CD4-positive, alpha-beta T cell treated with Interleukin-6 at 100 ng/mL for 8 hours (primary cell): ENCODE measurements at places on chromosomes 12 and 14.

DNA sequence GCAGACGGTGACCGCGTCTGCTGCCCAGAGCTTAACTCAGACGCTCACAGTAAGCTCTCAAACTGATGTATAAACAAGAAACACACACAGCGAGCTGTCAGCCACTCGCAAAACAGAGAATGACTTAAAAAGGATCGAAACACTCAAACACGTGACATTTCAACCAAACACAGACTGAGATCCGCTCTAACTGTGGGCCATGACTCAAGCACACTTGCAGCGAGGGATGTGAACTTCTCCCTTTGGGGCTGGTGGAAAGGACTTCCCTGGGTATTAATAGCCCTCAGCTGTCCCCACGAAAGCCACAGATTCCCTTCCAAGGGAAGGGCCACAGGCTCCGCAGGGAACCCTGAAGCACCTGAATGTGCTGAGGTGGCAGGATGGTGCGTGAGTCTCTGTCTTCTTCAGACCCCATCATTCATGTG lies 29.1 kb downstream of the CCDC88C start:
- DNase-seq: peak; percentile 61

GRCh38 chr14:103347091-103347815 lies 13.2 kb downstream of the EIF5 start:
- no peak for DNase-seq

DNA sequence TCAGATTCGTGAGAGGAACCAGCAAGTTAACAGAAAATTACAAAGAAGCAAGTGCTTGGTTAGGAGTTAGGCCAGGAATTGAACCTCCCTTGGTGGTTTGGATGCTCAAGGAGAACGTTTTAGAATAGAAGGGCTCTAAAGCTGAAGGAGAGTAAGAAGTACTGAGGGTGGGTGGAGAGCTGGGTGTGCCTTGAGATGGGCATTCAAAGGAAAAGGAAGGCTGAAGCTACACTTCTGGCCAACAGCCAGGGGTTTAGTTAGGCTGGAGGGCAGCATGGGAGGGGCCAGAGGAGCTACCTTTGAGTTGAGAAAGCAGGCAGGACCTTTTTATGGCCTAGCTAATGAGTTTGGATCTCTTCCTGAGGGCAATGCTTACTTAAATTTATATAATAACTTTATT lies 421.2 kb downstream of the CCDC91 start:
- no peak for DNase-seq

GRCh38 chr12:57241402-57242310 lies 9.3 kb downstream of the STAC3 start:
- DNase-seq: no peak

DNA sequence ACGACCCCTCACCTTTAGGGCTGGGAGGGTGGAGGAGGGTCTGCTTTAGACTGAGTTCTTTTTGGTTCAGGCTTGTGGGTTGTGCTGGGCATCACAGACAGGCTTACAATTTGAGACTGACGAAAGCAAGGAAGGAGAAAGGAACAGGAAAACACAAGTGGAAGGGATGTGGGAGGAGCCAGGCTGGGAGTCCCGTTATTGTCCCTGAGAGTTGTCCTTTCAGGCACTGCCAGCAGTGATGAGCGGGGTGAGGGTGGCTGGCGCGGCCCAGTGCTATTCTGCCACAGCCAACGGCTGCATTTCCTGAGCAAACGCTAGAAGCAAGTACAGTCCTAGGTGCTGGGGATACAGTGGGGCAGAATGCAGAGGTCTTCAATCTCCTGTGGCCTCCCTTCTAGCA lies 29.2 kb upstream of the TSPAN9 start:
- DNase-seq: no peak

DNA sequence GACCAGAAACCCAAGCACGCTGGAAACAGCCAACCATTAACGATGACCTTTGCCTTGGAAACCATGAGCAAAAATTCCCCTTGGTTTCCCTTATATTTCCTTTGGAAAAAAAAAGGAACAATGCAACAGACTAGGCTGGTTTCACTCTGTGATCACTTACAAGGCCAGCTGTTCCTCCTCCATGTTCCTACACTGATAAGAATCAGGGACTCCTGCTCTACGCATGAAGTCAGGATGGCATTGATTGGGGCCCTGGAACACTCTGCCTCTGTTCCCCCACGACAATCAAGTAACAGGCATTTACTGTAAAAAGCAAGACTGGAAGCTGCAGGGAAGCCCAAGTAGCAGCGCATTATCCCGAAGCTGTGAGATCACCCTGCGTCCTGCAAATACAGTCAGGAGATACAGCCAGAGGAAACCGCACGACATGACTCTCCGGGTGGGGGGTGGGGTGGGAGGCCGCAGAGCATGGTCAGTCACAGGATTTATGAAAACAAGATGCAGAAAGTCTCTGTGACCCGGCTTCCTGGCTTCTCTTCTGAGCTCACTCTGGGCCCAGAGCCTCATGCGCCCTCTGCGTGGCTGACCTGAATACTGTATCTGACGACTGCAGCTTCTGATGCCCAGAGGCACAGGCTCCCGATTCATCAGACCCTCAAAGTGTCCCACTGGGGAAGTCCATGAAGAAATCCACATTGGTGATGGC lies 31.1 kb downstream of the SSH1 start:
- no peak for DNase-seq

DNA sequence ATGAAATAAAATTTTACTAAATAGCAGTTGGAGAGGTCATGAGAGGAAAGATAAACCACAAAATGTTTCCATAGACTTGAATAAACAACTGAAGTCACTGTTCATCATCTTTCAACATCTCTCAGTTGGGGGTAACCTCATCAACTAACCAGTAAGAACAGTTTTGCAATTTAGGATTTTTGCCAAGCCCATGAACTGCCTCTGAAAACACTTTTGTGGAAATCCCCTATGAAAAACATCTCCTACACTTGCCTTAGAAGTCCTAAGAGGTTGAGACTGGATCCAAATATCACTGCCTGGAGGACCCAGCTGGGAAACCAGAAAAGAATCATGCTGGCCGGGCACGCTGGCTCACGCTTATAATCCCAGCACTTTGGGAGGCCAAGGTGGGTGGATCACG lies 273.1 kb downstream of the C12orf50 start:
- no peak for DNase-seq

DNA sequence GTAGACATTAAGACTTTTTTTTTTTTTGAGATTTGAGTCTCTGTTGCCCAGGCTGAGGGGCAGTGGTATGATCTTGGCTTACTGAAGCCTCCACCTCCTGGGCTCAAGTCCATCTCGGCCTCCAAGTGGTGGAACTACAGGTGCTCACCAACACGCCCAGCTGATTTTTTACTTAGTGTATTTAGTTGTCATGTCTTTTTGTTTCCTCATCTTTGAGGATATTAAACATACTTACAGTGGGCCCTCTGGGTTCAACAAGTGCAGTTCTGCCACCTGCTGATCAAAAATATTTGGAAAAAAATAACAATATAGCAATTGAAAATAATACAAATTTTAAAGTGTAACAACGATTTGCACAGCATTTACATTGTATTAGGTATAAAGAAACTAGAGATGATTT lies 4.4 kb upstream of the B4GALNT1 start:
- DNase-seq: no peak

DNA sequence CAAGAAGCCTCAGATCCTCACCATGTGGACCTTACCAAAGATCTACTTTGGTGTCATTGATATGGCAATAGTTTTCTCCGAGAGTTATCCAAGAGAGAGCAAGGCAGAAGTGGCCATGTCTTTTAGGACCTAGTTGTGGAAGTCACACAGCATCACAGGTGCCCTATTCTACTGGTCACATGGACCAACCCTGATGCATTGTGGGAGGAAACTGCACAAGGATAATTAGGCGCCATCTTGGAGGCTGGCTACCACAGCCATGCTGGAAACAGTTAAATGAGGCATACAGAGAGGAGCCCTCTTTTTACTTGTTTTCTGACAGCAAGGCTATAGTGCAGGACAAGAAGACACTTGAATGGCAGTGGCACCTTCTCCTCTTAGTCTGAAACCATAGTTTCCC lies 49.8 kb downstream of the GNS start:
- DNase-seq: no peak

DNA sequence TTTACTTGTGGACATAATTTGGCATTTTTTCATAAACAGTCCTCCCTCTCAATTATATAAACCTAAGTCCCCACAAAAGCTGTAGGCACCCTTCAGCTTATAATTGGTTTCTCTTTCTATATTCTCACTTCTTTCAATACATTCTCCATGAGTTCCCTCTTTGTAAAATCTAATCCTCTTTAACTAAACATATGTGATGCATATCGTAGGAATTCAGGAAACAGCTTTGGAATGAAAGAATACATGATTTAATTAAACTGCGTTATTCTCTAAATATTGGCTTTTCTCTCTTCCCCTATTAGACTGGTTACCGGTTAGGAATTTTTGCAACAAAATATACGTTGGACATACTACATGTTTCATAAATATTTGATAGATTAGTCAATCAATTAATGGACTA lies 1122.6 kb downstream of the FLRT2 start:
- DNase-seq: no peak

DNA sequence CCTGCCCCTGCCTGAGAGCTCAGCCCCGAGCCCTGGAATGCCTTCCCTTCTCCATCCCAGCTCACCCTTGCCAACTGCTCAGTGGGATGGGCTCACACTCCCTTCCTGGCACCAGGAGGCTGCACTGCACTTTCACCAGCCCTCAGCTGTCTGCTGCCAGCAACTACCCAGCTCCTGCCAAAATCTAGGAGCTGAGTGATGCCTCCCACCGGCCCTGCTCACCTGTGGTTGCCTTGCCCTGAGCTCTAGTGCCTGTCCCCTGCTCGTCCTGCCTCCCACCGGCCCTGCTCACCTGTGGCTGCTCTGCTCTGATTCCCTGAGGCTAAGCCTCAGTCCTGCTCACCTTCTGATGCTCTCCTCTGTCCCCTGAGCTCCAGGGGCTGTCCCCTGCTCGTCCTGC lies 119.8 kb downstream of the TMEM121 start:
- DNase-seq: no peak

DNA sequence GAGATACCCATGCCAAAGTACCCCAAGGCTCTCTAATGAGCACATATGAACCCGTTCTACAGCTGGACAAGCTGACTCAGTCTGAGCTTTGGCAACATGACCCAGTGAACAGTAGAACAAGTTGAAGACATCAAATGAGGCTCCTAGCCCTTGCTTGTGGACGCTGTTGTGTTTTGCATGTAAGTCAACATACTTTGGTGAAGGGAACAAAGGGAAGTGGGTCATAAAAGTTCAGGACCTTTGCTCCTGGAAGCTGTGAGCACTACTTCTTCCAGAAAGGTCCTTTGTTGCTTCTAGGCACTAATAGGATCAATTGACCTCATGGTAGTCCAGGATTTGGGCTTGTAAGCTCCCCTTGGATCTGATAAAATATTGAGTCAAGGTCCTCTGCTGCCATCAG lies 613.5 kb upstream of the TBX3 start:
- no peak for DNase-seq

GRCh38 chr12:124919521-124920352 lies 5.3 kb upstream of the UBC start:
- peak; percentile 51 for DNase-seq

GRCh38 chr12:31210541-31210940 lies 115.4 kb downstream of the SINHCAF start:
- no peak for DNase-seq

GRCh38 chr12:105319691-105320209 lies 10.7 kb upstream of the C12orf75 start:
- no peak for DNase-seq

- DNase-seq: no peak
Measured at GRCh38 chr12:14905269-14906004, 19.8 kb upstream of the MGP start.

- no peak for DNase-seq
Measured at GRCh38 chr12:89194683-89195082, 157.6 kb downstream of the DUSP6 start.

- no peak for DNase-seq
Measured at GRCh38 chr14:99554757-99555531, 49.1 kb downstream of the CCDC85C start.

- DNase-seq: no peak
Measured at GRCh38 chr12:14827043-14827442, 13.1 kb upstream of the SMCO3 start.

- no peak for DNase-seq
Measured at GRCh38 chr12:101924618-101925017, 47.2 kb downstream of the DRAM1 start.

DNA sequence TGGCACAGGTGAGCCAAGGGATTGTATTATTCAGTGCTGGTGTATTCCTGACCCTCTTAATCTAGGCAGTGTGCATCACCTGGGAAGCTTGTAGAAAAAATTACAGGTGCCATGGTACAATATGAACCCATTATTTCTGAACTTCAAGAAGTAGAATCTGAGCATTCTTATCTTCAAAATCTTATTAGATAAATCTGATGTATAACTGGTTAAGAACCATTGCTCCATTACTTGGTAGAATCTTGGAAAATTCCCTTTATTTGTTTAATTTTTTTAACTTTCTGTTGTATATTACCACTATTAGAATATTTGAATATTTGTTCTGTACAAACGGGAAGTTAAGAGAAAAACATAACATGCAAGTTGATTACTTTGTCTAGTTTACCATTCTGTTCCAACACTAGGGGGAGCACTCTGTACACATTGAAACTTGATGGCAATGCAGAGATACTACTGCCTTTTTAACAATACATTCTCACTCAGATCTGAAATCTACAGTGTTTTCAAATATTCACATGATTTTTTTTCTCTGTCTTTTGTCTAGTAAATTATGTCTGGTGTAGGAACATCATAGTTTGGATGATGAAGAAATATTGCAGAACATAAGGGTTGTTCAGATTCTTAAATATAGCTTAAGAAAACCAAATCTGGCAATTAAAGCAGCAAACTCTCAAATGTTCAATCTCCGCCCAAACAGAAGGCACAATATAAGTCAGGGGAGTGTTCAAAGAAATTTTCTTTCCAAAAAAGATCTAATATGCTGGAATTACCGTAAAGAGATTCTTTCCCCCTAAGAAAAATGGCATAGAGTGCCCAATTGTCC lies 196.6 kb downstream of the PCNX1 start:
- DNase-seq: peak; percentile 39

- peak; percentile 18 for DNase-seq
Measured at GRCh38 chr14:70808416-70809224, 693 bp downstream of the MAP3K9 start.

DNA sequence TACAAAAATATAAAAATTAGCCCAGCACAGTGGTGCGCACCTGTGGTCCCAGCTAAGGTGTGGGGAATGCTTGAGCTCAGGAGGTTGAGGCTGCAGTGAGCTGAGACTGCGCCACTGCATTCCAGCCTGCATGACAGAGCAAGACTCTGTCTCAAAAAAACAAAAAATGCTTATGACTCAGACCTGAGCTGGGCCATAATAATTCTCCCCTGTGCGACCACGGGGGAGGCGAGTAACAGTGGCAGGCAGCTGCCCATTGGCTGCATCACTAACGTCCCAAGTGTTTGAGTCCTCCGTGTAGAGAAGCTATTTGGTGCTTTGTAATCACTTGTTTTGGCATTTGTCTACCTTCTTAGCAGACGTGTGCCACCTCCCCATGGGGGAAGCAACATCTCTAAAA lies 24.9 kb downstream of the PSMC1 start:
- DNase-seq: no peak

GRCh38 chr14:32443890-32444661 lies 115.0 kb downstream of the AKAP6 start:
- no peak for DNase-seq

GRCh38 chr12:78916845-78917480 lies 52.4 kb downstream of the SYT1 start:
- no peak for DNase-seq

GRCh38 chr12:93767524-93767863 lies 90.3 kb downstream of the CRADD start:
- DNase-seq: no peak

- no peak for DNase-seq
Measured at GRCh38 chr14:41378526-41378925, 228.2 kb upstream of the LRFN5 start.

GRCh38 chr12:117980616-117981015 lies 11.8 kb upstream of the KSR2 start:
- no peak for DNase-seq

- DNase-seq: no peak
Measured at GRCh38 chr12:28963554-28963953, 185.5 kb upstream of the FAR2 start.
